ENCODE measurements at places on chromosomes 7 and 10.

DNA sequence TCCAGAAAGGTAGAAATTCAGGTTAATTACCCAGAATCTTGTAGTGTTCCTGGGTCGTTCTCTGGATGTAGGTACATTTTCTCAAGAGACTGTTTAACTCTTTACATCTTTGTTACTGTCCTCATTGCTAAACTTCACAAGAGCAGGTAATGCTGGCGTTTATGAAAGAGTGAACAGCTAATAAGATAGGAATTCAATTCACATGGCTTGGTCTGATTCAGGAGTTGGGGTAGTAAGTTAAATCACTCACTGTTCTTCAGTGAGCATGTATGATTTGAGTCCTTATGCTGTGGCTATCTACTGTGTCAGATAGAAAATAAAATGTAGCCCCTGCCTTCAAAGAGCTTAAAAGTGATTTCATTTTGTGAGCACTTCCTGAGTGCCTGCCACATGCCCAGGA is 480.0 kb downstream of the LRMDA start:
- no peak for DNase-seq

DNA sequence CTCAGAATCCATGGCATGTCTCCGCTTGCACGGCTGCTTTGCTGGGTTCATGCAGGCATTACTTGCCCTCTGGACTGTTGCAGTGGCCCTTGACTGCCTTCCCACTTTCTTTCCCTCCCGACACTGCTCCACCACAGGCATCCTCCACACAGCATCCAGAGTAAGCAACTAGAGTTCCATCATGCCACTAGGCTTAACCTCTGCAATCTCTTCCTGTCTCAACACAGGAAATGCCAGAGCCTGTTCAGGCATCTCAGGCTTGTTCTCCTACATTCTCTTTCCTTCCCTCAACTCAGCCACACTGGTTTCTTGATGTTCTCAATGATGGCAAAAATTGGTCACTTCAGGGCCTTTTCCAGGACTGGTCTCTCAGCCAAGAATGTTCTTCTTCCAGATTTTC is 284.5 kb upstream of the KLF6 start:
- no peak for DNase-seq

- no peak for DNase-seq
These were observed 98.3 kb upstream of the SEC61G start for GRCh38 chr7:54857294-54857693.

- DNase-seq: no peak
These were observed 19.7 kb downstream of the ESYT2 start for GRCh38 chr7:158809596-158809995.

DNA sequence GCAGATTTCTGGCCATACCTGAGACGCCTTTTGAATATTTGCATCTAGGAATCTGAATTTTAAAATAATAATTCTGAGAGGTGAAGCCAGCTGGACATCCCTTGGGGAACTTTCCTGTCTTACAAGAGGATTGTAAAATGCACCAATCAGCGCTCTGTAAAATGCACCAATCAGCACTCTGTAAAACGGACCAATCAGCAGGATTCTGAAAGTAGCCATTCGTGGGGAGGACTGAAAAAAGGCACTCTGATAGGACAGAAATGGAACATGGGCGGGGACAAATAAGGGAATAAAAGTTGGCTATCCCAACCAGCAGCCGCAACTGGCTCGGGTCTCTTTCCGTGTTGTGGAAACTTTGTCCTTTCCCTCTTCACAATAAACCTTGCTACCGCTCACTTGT is 9.9 kb downstream of the PPIF start:
- no peak for DNase-seq
